ENCODE measurements at places on chromosomes 12 and 14.

GRCh38 chr14:22994762-22995275 is 12.5 kb upstream of the AJUBA start:
- peak; percentile 69 for DNase-seq

GRCh38 chr14:104140463-104141331 is 2.3 kb downstream of the KIF26A start:
- peak; percentile 4 for DNase-seq

- no peak for DNase-seq
These were observed 25.6 kb downstream of the SETD1B start for GRCh38 chr12:121829250-121829918.

DNA sequence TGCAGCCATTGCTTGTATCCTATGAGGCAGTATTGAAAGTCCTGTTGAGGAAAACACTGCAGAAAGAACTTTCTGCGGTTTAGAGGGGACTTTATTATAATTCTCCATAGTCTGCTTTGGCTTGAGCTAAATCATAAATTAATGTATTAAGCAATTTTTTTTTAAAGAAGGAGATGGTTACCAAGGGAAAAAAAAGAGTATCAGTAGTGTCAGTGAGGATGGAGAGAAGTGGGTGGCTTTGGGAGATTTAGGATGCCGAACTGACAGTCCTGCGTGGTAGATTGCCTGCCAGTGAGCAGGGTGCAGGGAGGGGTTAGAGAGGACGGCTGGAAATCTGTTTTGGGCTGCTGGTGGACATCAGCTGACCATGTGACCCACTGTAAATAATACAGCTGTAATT is 96.8 kb downstream of the MYRFL start:
- DNase-seq = no peak

- no peak for DNase-seq
These were observed 115.0 kb downstream of the PCNX1 start for GRCh38 chr14:71022012-71022869.

- DNase-seq = no peak
These were observed at the start of gene DCAF5 for GRCh38 chr14:69152902-69153151. Gene DCAF5, minus strand, starts transcription at chr14:69153119. Its CDS starts 141 bp downstream, at chr14:69152978.

DNA sequence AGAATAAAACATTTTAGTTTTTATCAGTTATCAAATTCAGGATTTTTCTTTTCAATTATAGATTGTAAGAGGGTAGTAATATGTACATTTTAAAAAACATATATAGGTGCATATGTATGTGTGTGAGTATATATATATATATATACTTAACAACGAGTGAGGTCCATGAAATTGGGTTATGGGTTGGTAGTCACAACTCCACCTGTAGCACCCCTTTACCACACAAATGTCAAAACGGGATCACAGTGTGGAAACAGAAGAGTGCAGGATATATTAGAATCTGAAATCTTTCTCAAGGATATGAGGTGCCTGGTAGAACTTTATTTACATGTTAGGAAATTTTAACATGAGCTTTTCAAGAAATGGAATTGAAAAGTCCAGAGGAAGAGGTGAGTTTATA is 31.3 kb downstream of the MIA2 start:
- DNase-seq = no peak

- DNase-seq = peak; percentile 76
These were observed 6.7 kb upstream of the FAM222A start for GRCh38 chr12:109706747-109707469.
